ENCODE measurements at places on chromosomes 12 and 14. TPM values are rescaled to one million over a fixed set of nuclear protein-coding genes. Genes with fewer than 3 reads are reported as not detected.

Gene DNAI7
- 0.29 TPM for total RNA-seq

Gene MYH6
- not detected for total RNA-seq

Gene ASCL1
- not detected for total RNA-seq

Gene APOF
- not detected for total RNA-seq

Gene ALX1
- not detected for total RNA-seq

DNA sequence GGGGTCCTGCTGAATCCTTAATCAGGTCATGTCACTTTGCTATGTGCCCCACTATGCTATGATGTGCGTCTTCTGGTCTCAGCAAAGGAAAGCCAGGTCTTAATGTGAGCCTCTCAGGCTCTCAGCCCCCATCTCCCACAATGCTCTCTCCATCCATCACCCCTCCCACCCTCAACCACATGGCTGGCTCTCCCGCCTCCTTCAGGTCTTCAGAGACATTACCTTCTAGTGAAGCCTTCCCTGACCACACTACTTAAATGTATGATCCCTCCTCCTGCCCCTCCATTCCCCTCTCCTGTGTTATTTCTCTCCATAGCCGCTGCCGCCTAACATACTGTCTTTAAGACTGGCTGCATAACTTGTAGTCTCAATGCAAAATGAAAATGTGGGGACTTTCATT, 50.5 kb downstream of the KRT80 start:
- peak; percentile 85 for DNase-seq

DNA sequence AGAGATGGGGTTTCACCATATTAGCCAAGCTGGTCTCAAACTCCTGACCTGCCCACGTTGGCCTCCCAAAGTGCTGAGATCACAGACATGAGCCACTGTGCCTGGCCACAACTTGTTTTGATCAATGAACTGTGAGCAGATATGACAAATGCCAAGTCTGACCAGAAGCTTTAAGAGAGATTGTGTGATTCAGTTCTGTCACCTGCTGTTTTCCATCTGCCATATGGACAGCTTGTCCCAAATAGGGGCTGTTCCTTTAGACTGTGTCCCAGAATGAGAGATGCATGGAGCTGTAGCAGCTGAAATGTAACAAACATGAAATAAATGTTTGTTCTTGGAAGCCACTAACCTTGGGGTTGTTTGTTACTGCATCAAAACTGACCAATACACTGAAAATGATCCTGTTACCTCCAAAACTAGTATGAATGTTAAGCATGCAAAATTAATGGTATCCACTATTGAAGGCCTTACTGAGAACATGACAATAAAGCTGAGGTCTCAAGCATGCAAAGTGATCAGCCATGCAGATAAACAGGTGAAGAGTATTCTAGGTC, 65.9 kb upstream of the MED13L start:
- no peak for DNase-seq

DNA sequence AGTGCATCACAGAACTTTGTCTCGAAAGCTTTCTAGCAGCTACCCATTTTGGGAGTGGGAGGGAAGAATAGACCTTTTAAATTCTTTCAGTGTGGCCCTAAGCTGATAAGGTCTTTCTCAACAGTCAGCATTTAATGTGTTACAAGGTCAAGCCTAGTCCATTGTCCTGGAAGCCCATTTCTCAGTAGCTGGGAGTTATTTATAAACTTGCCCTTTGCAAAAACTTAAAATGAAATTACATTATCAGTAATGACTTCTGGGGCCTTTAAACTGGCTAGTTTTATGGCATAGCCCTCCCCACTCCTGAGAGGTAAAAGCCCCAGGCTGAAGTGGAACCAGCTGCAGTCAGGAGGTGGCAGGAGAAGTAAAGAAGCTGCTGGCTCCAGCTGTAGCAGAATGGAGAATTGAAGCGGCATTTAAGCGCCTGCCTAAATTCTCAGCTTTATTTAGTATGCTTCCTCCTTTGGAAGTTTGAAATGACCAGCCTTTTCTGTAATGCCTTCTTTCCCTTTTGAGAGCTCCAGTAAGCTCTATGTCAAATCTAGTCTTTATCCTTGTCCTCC, 12.4 kb downstream of the COPZ1 start:
- DNase-seq: no peak

GRCh38 chr14:22814941-22815713, at the start of gene SLC7A7:
Gene SLC7A7, minus strand, starts transcription at chr14:22815435. Its CDS starts 2,037 bp downstream, at chr14:22813398.
- no peak for DNase-seq

Data from osteoblast (primary cell).